ENCODE measurements at places on chromosomes 5 and 9.

DNA sequence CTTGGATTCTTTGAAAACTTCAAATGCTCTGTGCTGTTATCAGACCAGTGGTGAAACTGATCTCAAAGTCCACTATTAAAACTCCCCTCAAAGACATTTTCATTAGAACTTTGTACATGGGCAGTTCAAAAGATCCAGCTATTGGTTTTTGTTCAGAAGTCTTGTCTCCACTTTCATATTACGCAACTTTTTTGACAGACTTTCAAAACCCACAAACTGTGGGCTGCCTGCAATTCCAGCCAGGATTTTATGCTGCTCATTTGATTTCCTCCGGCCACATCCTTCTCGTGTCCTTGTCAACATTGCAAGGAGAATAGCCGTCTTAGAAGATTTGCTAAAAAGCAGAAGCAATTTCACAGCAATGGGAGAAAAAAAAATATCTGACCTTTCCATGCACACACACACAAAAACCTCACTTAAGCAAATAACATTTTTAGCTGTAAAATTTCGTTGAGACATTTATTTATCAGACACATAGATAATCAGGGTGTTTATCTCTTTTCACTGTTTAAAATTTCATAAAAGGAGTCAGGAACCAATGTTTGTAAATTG, 1990.5 kb downstream of the MAT2B start:
- DNase-seq, result no peak

GRCh38 chr9:107155244-107155817, 127.7 kb upstream of the RAD23B start:
- no peak for DNase-seq

DNA sequence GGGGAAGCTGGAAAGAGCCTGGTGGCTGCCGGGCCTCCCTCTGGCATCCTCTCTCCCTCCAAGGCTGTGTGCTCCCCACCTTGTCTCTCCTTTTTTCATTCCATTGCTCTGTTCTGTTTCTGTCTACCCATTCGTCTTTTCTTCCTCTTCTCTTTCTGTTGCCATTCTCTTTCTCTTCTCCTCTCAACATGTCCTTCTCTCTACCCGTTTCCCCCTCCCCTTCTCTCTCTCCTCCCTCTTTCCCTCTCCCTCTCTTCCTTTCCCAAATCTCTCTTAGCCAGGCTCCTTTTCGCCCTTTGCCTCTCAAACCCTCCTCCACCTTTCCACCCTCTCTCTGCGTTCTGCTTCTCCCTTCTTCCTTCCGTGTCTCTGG, 19.4 kb upstream of the KCNIP1 start:
- DNase-seq, result no peak

DNA sequence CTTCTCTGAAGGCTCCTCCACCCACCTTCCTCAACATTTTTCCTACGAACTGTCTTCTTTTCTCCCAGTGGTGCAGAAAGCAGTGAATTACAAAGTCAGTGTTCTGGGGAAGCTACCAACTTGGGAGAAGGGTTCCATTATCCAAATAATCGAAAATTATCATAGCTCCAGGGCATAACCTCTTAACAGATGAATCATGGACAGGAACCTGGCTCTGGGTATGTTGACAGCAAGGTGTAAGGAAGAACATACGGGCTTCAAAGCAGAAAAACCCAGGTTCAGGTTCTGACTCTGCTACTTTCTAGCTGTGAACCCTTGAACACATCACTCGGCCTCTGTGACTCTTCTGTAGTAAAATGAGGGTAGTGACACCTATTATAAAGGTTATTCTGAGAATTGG, 351.3 kb downstream of the ENC1 start:
- DNase-seq, result no peak

DNA sequence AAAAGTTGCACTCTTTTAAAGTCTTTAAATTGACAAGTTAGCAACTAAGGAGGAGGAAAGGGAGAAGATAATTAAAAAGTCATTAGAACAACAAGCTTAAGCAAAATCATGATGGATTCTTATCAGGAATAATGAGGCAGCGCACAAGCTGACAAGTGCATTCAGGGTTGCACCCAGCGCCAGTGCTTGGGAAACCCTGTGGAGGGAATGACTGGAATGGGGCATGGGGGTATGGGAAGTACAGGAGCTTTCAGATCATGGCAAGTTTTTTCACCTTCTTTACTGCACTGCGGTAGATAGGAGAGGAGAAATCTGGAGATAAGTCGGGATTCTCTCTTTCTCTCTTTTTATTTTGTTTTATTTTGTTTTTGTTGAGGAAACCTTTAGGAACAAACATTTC, 117.9 kb upstream of the CKMT2 start:
- DNase-seq, result no peak

DNA sequence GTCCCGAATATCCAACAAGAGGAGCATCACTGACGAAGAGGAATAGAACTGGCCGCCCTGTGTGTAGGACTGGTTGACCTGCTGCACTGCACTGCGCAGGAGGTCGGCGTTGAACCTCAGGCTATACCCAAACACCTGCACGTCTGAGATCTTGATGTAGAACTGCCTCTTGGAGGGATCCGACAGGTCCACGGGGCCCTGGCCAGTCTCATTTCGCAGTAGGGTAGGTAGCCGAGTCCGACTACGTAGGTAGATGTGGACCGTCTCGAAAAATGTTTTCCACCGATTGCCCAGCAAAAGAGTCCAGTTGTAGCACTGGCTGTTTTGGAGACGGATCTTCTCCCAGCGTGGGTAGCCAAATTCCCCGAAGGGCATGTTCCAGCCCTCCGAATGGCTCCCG, 202.0 kb downstream of the BRINP1 start:
- DNase-seq, result no peak

DNA sequence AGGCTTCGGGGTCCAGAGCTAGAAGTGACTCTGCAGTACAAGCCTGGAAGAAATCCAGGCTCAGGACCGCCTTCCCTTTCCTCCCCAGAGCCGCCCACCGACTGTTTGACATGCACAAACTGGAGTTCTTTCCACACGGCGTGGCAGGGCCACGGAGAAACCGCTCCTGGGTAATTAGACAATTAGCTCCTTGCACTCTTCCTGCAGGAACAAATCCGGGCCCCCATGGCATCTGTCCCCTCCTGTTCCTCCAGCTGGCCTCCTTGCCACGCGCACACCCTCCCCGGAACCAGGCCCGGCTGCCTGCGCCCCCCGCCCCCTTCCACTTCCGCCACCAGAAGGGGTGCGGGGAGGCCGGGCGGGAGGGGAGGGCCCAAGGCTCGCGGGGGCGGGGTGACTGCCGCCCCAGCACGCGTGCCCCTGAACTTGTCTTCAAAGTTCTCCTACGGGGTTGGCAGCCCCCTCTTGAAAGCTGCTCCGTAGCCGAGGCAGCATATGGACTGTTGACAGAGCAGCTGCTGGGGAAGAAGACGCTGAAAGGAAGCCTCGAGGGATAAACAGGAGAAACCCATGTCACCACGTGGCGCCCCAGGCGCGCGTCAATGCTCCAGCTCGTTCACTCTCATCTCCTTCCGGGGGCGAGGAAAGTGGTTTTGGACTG, 74.3 kb downstream of the SEC61B start:
- DNase-seq, result no peak

DNA sequence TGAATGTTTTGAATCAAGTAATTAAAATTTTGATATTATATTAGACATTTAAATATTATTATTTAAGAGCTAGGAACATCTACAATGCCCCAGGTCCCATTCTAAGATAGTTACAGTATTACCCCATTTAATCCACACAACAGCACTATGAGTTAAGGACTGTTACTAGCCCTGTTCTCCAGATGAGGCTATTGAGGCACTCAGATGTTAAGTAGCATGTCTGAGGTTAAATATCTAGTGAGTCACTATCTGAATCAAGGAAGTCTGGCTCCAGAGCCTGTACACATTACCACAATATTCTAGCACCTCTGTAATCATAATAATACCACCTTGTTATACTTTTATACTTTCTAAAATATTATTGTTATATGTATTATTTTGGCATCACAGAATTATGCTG, 304.6 kb downstream of the PDE4D start:
- no peak for DNase-seq

- DNase-seq, result no peak
Measured at GRCh38 chr9:73007966-73008672, 55.3 kb upstream of the ALDH1A1 start.

DNA sequence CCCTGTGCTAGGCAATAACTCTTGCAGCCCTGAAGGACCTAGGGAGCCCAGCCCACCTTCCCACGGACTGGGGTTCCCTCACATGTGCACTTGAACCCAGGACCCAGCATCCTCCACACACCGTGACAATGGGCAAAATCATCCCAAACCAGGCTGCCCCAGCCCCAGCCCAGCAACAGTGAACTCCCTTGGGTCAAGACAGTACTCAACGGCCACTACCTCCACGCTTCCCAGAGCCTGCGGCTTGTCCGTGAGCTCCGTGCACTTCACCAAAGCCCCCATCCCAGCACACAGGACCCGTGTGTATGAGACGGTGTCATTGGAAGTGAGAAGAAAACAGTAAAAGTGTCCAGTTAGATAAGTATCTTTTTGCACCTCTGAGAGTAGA, 55.8 kb downstream of the IPPK start:
- DNase-seq, result no peak
